Renal pelvis (tissue), 12 donors: ENCODE measurements at places on chromosomes 5 and 9.

DNA sequence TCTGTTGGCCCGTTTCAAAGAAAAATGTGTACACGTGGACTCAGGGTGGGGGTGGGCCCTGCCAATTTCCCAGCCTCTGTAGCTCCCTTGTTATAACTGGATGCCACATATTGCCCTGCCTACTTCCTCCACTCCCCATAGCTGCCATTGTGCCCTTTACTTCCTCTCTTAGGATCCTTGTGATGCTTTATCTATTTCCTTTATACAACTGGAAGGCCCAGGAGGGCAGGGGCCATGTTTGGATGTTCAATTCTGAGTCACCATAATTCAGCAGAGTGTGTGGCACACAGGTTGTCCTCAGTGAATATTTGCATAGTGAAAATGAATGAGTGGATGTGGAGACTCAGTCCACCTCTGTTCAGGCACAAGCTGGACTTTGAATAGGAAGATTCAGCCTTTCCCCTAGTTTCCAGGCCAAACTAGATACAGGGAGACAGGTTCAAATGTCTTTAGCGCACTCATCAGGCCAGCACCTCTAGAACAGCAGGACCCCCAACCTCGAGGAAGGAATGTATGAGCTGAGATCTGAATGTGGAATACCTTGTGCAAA lies 10.6 kb upstream of the FEM1C start:
- DNase-seq, result no peak

- no peak for DNase-seq
These were observed 78.3 kb downstream of the COL27A1 start for GRCh38 chr9:114233491-114234185.

- no peak for DNase-seq
These were observed 129.1 kb downstream of the MACROH2A1 start for GRCh38 chr5:135269931-135270421.

- DNase-seq, result no peak
These were observed 163.8 kb downstream of the TMEM38B start for GRCh38 chr9:105858006-105858690.

DNA sequence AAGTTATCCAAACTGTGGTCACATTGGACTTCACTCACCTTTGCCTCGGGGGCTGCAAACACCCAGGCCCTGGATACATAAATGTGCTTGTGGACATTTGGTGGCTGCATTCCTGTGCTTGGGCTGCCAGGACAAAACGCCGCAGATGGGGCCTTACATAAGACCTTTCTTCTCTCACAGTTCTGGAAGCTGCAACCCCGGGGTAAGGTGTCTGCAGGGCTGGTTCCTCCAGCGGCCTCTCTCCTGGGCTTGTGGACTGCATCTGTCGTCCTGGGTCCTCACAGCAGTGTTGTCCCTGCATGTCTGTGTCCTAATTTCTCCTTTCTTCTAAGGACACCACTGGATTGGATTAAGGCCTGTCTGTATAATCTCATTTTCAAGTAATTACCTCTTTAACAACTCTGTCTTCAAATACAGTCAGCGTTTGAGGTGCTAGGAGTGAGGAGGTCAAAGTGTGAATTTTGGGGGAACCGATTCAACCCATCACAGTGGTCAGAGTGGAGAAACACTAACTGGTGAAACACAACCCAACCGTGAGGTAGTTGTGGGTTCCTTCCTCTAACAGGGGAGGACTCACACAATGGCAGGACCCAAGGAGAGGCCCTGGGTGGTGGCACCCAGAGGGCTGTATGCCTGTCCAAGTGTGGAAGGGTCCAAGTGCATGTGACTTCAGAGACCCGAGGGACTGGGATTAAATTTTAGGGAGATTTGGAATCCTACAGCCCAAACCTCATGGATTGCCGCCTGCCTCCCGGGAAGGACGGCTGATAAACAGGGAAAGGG lies 415.6 kb downstream of the IRX2 start:
- DNase-seq, result no peak

DNA sequence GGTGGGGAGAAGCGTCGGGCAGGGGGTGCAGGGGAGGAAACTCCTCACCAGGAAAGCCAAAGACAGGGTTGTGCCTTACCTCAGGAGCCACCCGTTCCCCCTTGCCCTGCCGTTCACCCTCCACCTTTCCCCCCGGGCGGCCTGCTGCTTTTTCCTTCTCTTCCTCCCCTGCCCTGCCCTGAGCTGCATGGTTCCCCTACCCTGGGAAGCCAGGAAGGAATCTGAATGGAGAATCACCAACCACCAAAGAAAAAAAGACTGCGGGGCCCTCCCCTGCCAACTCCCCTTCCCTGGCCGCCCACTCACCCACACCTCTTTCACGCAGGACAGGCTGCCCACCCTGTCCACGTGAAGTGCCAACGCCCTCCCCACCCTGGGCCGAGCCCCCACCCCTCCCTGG lies 820 bp upstream of the NFX1 start:
- DNase-seq, result no peak

DNA sequence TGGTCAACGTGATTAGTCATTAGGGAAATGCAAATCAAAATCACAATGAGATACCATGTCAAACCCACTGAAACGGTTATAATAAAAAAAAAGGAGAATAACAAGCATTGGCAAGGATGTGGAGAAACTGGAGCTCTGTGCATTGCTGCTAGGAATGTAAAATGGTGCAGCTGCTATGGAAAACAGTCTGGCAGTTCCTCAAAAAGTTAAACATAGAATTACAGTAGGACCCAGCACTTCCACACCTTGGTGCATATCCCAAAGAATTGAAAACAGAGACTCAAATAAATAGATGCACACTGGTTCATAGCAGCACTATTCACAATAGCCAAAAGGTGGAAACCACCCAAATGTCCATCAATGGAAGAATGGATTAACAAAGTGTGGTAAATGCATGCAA lies 201.5 kb upstream of the TUT7 start:
- DNase-seq, result no peak

DNA sequence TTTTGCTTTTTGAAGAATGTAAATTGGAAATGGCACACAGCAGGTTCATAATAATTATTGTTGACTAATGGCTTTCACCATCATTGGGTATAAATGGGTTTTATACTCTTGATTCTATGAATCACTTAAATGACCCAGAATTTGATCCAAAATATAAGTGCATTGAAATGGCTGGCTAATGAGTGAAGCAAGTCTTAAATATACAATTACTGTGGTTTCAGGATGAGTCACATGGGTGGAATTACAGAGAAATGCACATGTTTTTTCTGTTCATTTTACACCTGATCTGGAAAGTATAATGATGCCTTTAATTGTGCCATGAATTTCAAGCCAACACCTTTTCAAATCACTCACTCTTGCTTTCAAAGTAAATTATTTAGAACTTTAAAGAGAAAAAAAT lies 380.8 kb upstream of the CD180 start:
- DNase-seq, result no peak

DNA sequence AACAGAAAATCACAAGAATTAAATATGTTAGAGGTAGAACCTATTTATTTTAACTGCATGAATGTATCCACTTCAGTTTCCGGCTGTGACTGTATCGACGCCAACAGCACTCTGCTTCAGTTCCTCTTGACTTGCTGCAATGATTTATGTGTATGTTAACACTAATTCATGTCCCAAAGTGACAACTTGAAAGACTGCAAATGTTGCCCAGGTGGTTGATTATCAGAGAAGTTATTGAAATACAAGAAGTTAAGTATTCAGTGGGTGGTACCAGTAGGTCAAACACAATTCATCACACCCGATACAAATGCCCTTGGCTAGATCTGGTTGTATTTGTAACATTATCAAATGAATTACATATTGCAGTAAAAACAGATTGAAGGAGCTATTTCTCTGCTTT lies 622.7 kb upstream of the CDH18 start:
- no peak for DNase-seq

GRCh38 chr5:173075137-173075843 lies 19.1 kb downstream of the CREBRF start:
- DNase-seq, result no peak

DNA sequence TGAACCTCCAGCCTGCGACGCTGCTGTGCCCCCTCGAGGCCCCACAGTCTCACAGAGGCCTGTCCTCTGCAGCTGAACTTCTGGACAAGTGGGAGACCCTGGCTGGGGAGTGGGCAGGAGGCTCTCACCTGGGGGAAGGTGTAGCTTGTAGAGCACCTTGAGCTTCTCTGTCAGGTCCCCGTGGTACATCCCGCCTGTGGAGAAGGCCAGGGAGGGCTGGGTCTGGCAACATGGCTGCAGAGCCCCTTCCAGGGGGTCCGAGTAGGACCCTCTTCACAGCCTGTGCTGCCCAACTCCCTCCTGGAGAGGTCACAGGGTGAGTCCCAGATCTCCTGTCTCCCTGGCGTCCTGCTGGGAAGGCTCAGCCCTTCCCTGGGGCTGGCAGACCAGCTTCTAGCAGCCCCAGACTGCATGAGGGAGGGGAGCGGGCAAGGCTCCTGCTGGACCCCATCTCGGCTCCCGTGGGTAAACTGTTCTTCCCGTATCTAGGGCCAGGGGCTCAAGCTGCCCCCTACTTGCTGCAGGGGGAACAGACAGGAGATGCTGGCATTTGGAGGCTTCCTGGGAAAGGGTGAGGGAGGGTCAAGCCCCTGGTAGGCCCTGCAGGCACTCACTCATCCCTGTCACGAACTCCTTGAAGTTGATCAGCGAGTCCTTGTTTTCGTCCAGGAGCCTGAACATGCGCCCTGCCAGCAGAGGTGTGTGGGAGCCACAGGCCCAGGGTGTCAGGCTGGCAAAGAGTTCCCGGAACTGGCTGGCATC lies 11.2 kb upstream of the MRNIP start:
- DNase-seq, result no peak

- no peak for DNase-seq
These were observed 96.0 kb upstream of the SLC28A3 start for GRCh38 chr9:84436386-84437109.

DNA sequence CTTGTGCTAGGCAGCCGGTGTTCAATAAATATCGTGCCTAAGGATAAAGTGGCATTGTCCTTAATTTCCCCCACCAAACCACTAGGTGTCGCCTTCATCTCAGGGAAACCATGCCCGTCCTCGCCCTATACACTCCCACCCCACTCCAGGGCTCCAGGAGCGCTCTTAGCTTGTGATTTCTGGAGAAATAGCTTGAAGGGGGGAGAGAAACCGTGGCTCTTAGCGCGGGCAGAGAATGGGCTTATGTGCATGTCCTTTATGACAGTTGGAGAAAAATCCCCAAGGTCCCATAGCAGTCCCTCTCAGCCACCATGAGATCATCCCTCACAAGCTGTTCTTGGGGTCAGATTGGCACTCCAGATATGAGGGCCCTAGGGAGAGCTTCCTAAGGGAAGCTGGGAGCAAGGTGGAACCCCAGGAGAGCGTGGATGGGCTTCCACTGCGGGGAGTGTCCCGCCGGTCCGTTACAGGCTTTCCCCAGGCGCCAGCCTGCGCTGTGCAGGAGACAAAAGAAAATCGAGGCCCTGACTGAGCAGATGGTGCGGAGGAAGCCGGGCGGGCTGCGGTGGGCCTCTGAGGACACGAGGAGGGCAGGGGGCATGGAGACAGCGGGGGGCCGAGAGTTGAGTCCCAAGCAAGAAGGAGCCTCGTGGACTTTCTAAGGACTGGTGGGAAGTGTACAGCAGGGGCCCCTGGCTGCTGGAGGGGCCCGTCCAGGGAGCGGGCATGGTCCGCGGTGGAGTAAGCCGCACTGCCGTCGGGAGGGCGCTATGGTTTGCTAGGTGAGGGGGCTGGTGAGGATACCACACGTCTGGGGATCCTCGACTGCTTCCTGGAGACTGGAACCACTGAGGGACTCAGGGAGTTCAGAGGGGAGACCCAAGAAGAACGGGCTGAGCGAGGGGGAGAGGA lies 750 bp upstream of the NPR2 start:
- peak; percentile 86 for DNase-seq

DNA sequence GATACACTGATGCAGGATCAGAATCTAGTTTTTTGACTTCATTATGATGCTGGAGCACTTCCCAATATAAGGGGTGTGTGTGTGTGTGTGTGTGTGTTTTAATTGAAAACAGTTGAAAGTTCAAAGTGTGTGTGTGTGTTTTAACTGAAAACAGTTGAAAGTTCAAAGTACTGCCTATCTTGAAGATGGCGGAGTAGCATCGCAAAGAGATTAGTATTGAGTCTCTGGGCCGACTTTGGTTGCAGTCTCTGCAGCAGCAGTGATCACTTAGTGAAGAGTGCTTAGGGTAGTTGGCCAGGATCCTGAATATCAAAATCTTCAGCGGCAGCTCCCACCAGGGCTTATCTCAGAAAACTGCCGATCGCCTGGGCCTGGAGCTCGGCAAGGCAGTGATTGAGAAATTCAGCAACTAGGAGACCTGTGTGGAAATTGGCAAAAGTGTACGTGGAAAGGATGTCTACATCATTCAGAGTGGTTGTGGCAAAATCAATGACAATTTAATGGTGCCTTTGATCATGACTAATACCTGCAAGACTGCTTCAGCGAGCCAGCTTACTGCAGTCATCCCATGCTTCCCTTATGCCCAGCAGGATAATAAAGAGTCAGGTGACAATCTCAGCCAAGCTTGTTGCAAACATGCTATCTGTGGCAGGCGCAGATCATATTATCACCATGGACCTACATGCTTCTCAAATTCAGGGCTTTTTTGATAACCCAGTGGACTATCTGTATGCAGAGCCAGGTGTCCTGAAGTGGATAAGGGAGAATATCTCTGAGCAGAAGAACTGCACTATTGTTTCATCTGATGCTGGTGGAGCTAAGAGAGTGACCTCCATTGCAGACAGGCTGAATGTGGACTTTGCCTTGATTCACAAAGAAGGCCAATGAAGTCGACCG lies 7.3 kb upstream of the SCAI start:
- no peak for DNase-seq
